ENCODE measurements at places on chromosomes 16 and 17. TPM values are rescaled to one million over a fixed set of nuclear protein-coding genes. Genes with fewer than 3 reads are reported as not detected.

Gene SPATA2L
- 12.0 TPM for total RNA-seq

Gene CCL8
- total RNA-seq = not detected

Gene NPIPA2
- total RNA-seq = 2.0 TPM

Gene CES3
- total RNA-seq = 1.8 TPM

Gene HS3ST3A1
- total RNA-seq = not detected

Gene KRT34
- 0.20 TPM for total RNA-seq

Gene TMEM95
- total RNA-seq = not detected

Gene USB1
- 81.0 TPM for total RNA-seq

Gene SIAH1
- 14.5 TPM for total RNA-seq

Gene TOP3A
- 41.9 TPM for total RNA-seq

Gene RAP1GAP2
- total RNA-seq = 21.9 TPM

Gene STAT5A
- 6.8 TPM for total RNA-seq

Gene TP53TG3
- total RNA-seq = not detected

Gene CAVIN1
- 455 TPM for total RNA-seq

Gene MT1A
- 25.0 TPM for total RNA-seq

Gene KCNG4
- total RNA-seq = not detected

Gene MYH8
- total RNA-seq = not detected

Gene PRSS53
- 1.1 TPM for total RNA-seq

Gene HS3ST3B1
- total RNA-seq = 0.68 TPM

Gene KIF2B
- not detected for total RNA-seq

Gene MED1
- total RNA-seq = 38.4 TPM

Gene OR4D1
- total RNA-seq = not detected

Gene DOC2A
- total RNA-seq = 0.88 TPM

Gene CPHXL2
- total RNA-seq = not detected

Gene OR1A1
- not detected for total RNA-seq

Gene KLHL10
- 0.19 TPM for total RNA-seq

Gene SLC35G6
- not detected for total RNA-seq

Gene SLC16A5
- 31.2 TPM for total RNA-seq

Gene STX1B
- total RNA-seq = 2.9 TPM

Gene ZNF423
- 0.07 TPM for total RNA-seq

Gene TUBB3
- total RNA-seq = 247 TPM

Gene SBK1
- 0.35 TPM for total RNA-seq

Gene IGF2BP1
- total RNA-seq = 58.9 TPM

Gene CCL5
- total RNA-seq = 2.1 TPM

Gene GRIN2C
- 0.27 TPM for total RNA-seq

Gene MED13
- total RNA-seq = 12.7 TPM

Gene RCVRN
- total RNA-seq = not detected

Gene IL34
- not detected for total RNA-seq

Gene LHX1
- total RNA-seq = 1.6 TPM

Gene PTRH2
- total RNA-seq = 102 TPM

Gene GRIN2A
- not detected for total RNA-seq

Gene SDK2
- 0.62 TPM for total RNA-seq

Gene PLA2G10
- not detected for total RNA-seq

Gene ACSM5
- total RNA-seq = not detected

Gene SCGB1C2
- not detected for total RNA-seq

Gene SCNN1G
- 0.52 TPM for total RNA-seq

Data from A549 treated with ZK216348 at 1 μM for 4 hours (cell line).